ENCODE measurements at places on chromosomes 1 and 21.

- no peak for DNase-seq
Observed at GRCh38 chr21:17548262-17548661, 35.4 kb downstream of the CXADR start.

GRCh38 chr1:232260861-232261260 is 369.1 kb downstream of the SIPA1L2 start:
- DNase-seq: no peak

DNA sequence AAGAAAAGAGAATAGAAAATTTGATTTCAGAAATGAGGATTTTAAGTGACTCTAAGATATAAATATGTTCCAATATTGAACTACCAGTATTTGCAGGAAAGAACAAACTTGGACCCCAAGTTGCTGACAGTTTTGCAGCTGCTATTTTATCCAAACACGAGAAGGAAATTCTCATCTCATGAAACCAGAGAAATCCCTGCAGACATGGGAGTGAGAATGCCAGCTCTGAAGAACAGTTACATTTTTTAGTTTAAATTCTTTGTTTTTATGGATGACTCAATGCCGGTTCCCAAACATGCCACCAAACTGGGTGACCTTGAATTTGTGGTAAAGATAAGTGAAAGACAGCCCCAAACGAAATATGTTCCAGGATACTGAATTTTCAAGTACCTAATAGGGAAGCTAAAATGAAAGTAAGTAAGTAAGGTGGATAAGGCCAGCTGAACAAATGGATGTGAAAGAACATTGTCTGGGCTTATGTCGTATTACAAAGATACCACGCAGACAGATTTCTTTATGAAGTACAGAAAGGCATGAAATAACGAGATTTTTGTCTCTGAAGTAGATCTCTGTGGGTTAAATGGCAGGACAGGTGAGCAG is 19.9 kb downstream of the TLR5 start:
- DNase-seq: no peak

- DNase-seq: no peak
Observed at GRCh38 chr1:10941891-10942541, 70.4 kb upstream of the TARDBP start.

DNA sequence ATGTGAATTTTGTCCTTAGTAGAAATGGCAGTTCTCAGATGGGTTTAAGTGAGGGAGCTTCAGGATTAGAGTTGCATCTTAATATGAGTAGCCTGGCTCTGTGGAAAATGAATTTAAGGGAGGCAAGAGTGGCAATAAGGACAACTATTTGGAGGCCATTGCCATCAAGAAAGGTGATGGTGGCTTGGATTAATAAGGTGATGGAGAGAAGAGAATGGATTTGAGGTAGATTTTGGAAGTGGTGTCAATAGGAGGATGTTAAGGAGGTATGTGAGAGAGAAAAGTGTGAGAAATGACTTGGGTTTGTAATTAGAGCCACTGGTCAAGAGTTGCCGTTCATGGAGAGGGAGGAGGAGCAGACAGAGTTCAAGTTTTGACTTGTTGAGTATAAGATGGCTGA is 16.3 kb downstream of the CLIC4 start:
- DNase-seq: no peak

DNA sequence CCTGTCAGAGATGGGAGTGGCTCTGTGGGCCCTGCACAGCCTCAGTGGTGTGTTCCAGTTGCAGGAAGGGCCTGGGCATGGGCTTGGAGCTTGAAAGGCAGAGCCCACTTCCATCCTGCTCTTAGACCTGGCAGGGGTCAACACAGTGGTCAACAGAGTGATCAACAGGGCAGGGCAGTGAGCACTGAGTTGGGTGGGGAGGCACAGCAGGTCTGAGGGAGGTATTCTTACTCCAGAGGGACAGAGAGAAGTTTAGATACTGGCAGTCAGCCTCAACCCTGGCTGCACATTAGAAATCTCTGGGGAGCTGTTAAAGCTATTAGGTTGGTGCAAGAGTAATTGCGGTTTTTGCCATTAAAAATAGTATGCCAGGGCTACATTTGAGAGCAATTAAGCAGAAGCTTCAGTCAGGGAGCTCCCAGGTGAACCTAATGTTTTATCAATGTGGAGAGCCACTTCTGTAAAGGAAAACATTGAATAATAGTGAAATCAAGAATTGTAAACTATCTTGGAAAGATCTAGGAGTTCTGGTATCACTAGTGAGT is 37.7 kb downstream of the SH3BGR start:
- no peak for DNase-seq

- no peak for DNase-seq
Observed at GRCh38 chr1:44537956-44538355, 132.9 kb downstream of the RNF220 start.

- no peak for DNase-seq
Observed at GRCh38 chr1:225914947-225915346, 9.1 kb downstream of the PYCR2 start.

- DNase-seq: no peak
Observed at GRCh38 chr1:159653201-159653600, 61.2 kb downstream of the CRP start.

- DNase-seq: no peak
Observed at GRCh38 chr1:7199077-7199779, 414.0 kb downstream of the CAMTA1 start.

GRCh38 chr1:36699113-36699911 is 216.6 kb upstream of the CSF3R start:
- no peak for DNase-seq

DNA sequence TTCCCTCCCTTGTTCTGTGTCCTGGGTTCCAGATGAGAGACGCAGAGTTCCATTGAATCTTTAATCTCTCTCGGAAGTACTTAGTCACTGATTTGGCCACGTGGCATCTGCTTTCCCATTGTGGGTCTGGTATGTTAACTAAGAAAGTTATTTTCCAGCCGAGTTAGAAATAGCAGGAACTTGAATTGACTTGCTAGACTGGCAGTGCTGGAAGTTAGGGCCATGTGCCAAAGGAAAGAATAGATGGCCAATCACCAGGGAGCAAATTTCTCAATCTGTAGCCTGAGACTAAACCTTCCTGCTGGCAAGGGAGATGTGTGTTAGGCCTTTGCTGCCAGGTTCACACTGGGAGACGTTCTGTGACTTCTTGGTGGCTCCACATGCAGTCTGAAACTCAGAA is 24.2 kb upstream of the SLFNL1 start:
- no peak for DNase-seq

- DNase-seq: no peak
Observed at GRCh38 chr1:19053486-19053885, 97.0 kb upstream of the IFFO2 start.

DNA sequence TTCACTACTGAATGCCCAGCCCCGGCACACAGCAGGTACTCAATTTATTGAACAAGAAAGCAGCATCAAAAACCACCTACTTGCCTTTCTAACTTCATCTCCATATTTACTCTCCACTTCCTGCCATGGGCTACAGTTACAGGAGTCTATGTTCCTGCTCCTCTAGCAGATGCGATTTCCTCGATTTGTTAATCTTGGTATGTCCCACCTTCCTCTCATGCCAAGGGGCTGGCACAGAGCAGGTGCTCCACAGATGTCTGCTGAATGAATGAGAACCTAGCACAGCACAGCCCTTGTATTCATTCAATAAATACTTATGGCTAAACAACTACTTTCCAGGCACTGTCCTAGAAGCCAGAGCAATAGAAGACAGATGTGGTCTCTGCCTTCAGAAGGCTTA is 12.2 kb downstream of the PAFAH2 start:
- DNase-seq: no peak

DNA sequence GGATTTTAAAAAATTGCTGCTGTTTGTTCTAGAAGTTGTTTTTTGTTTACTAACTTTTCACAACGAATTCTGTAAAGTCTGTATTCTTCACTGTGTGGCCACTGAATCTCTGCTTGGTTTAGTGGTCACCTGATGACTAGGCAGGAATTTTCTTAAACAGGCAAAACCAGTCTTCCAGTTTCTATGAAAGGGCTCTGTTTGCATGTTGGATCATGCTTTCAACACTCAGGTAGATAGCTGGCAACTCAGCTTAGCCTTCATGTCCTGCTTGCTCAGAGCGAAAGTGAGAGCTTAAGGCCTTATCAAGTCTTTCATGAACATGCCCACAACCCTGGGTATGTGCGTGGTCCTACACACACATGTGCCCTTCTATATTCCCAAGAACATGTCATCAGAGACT is 52.4 kb upstream of the CCDC190 start:
- no peak for DNase-seq

DNA sequence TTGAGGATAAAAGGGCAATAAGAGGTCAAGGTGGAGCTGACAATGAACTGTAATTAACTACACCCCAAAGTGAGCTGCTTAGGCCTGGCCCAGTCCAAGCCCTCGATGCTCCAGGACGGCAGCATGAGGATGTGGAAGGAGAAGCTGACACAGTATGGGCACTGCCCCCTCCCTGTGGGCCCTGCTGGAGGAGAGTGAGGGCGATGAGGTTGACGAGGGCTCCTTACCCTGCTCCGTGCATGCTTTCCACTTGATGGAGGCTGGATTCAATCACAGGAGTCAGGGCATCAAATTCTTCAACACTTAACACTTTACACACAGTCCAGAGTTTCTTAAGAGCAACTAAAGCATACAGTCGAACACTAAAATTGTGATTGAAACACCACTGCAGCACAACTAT is 32.4 kb downstream of the COA6 start:
- DNase-seq: no peak

Data from HFF-Myc (cell line).